ENCODE measurements at places on chromosomes 12 and 14.
A peak's percentile ranks its signal among the peaks of the same experiment; 100 is the strongest.

GRCh38 chr12:110599334-110599733, 14.6 kb upstream of the TCTN1 start:
- no peak for DNase-seq

GRCh38 chr12:67919406-67919805, 69.8 kb upstream of the IFNG-AS1 start:
- DNase-seq: no peak

- no peak for DNase-seq
Observed at GRCh38 chr14:97328743-97329142, 531.6 kb downstream of the VRK1 start.

GRCh38 chr14:86654558-86655184, 1124.7 kb downstream of the FLRT2 start:
- DNase-seq: no peak

DNA sequence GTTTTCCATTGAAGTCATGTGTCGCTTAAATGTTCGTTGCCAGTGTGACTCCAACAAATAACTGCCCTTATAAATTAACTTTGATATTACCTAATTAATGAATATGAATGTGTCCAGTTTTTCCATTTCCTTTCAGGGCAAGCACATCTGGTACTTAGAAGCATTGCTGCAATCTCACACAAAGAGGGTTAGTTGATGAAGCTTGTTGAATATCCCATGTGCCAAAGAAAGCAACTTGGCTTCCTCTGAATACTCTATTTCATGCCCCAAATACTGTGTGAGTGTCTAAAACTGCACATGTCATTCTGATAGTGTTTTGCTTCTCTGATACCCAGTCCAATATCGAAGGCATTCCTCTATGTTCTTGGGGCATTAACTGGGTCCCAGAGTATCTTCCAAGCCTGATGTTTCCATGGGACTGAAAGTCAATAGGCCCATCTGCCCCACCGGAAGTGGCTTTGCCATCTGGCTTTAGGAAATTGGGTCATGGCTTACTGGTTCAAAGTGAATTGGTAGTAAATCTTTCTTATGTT, 75.8 kb upstream of the CNTN1 start:
- DNase-seq: no peak

GRCh38 chr14:92692822-92693226, 55.6 kb downstream of the LGMN start:
- DNase-seq: peak; percentile 40

DNA sequence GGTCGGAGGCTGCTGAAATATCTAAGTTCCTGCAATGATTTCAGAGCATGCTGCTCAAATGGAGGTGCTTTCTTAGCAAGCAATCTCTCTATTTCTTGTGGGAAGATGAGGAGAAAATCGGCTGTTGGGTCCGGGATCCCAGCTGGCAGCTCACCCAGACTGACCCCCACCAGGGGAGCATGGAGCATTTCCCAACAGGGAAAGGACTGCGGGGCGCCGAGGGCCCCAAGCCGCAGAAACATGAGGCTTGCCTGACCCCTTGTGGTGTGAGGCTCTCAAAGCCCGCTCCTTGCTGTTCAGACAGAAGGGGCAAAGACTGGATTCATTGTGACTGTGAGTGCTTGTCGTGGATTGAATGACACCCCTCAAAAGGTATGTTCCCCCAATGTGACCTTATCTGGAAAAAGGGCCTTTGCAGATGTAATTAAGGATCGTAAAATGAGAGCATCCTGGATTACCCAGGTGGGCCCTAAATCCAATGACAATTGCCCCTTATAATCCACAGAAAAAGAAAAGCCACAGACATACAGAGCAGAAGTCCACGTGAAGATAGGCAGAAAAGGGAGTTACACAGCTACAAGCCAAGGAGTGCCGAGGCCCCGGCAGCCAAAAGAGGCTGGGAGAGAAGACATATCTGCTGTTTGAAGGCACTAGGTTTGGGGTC, 116.3 kb upstream of the VASH1 start:
- DNase-seq: peak; percentile 20

DNA sequence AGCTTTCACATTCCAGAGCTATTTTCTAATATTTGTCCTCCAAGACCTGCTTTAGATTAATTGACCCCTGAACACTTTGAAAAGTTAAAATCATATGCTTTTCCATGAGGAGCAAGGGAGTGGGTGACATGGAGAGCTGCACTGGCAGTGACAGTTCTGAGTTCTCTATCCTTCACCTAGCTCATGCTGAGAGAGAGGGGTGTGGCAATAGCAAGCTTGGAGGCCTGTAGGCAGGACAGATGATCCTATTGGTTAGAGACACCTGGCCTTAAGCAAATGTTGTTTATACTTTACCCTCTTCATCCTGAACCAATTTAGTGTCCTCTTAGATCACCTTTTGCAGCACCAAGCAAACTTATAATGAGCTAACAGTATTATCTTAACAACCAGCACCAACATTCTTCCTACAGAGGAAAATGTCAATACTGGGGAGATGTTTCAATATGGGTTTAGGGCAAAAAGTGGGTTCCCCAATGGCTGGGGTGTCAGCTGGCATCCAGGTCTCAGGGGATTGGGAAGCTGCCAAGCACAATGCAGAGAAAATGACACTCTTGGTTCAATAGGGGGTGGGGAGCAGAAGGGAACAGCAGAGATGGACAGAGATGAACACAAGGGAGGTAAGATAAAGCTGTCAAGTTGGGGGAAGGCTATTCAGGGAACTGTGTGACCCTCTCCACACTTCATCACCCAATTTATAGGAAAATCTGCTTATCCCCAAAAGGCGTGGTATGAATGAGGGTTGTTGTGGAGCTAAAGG, 37.0 kb upstream of the PPM1H start:
- DNase-seq: no peak

DNA sequence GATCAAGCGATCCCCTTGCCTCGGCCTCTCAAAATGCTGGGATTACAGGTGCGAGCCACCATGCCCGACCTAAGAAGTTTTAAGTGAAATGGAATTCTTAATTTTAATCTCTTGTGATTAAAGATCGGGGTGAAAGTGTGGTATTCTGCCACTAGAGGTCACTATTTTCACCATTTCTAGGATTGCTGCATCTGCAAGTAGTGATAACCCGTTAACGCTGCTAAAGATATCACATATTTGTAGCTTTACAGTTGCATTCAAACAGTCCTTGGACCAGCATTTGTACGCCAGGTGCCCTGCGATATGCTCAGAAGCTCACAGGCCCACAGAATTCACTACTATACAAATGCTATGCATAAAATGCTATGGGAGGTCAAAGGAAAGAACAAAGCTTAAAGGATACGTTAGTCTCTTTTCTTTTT, 19.3 kb downstream of the CCDC62 start:
- DNase-seq: peak; percentile 26

- DNase-seq: no peak
Observed at GRCh38 chr14:28303248-28303647, 463.3 kb upstream of the FOXG1 start.

- no peak for DNase-seq
Observed at GRCh38 chr12:47875746-47876439, 28.9 kb downstream of the VDR start.

DNA sequence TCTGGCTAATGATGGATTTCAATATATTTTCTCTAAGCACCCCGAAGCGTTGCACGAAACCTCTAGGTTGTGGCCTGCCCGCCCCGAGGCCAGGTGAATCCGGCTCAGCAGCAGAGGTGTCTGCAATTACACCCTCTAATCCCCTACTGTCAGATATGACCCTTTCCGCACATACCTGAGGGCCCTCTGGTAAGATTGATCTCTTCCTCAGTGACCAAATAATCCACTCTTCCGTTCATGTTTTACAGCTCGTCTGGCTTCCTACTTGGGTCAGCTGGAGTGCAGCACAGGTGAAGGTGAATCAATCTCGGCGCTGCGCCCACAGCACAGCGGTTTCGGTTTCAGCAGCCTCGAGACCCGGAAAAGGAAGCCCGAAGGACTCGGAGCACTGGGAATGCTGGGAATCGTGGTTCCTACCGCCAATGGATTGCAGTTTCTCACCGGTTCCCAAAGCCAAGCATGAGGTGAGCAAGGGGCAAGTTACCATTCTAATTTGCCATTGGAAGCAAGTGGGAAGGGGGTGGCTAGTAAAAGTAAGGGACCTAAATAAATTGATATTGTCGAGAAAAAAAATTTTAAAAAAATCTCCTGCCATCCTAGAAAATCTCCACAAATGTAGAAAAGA, at the start of gene SYNJ2BP:
SYNJ2BP (minus strand) TSS at position 366 of the 625 bp plus-strand sequence; CDS start at position 239, 127 bp downstream.
- peak; percentile 68 for DNase-seq

GRCh38 chr12:92132288-92132687, 13.4 kb downstream of the BTG1 start:
- DNase-seq: no peak

DNA sequence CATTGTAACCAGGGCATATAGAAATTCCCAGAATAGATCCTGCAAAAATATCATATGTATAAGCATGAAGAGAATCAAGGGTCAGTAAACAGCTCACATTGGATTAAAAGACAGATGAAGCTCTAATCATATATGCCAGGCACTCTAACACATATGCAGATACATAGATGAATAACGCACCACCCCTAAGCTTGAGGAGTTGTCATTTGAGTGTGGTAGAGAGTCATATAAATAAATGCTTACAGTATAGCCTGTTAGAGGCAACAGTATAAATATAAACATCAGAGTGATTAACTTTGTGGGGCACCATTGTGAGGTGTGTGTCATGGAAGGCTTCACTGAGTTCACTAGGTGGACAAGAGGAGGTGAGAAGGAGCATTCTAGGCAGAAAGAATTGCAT, 346.7 kb upstream of the PRICKLE1 start:
- no peak for DNase-seq

DNA sequence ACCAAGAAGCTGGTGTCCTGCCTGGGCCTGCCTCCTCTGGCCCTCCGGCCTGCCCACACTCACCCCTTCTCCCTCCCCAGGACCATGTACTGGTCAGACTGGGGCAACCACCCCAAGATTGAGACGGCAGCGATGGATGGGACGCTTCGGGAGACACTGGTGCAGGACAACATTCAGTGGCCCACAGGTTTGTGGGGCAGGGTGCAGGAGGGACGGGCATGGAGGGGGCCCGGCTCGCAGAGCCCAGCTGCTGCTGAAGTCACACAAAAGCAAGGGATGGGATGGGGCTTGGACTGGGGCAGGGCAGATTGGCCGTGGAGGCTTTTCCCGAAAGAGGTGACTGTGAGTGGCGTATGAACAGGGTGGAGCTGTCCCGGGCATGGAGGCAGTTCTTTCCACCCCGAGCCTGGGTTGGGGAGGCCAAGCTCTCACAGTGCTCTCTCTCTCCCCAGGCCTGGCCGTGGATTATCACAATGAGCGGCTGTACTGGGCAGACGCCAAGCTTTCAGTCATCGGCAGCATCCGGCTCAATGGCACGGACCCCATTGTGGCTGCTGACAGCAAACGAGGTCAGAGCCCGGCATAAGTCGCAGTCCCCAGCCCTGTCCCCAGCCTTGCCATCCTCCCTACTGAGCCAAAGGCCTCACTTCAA, 7.8 kb upstream of the NXPH4 start:
- no peak for DNase-seq

DNA sequence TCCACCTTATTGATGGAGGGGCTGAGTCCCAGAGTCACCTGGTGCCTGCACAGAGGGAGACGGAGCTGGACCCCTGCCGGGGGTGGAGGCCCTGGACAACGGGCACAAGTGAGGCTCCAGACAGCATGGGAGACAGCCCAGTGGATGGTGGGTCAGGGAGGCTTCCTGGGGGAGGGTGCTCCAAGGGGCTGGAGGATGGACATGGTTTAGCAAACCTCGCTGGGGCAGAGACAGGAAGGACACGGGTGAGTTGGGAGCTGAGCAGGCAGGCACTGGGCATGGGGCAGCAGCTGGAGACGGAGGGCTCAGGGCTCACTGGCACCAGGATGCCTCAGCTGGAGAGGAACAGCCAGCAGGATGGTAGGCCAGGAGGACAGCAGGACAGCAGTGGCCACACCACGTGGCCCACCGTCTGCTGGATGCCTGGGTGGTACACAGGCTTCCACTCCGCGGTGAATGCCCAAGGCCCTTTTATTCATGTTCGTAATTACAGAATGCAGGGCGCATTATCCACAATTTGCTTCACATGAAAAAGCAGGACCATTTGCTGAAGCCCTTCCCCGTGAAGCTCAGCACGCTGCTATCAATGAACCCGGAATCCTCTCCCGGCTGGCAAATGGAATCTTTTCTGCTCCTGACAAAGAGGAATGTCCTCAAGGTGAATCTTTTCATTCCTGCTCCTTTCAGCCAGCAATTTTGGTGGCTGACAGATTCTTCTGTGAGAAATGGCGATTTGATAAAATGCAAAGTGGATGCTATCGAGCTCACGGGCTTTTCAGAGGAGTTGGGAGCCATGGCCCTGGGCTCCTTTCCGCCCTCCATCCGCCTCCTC, 138.1 kb upstream of the C14orf180 start:
- no peak for DNase-seq

GRCh38 chr14:30158299-30158698, 230.7 kb upstream of the PRKD1 start:
- no peak for DNase-seq

DNA sequence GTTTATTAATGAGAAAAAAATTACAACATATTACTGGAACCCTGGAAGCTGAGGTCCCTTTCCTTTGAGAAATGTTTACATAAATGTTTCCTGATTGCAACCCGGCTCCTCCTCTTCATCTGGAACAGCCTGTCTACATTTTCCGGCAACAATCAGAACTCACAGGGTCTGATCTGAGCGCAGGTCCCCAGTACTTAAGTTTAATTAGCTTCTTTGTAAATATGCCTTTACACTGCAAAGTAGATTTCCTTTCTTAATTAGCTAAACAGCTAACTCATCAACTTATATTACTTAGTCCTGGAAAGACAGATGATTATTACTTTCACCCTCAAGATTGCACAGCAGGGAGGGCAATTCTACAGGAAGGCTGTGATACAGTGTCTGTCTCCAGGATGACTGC, 213.0 kb downstream of the MON2 start:
- no peak for DNase-seq

- DNase-seq: no peak
Observed at GRCh38 chr14:25062022-25062321, 12.0 kb upstream of the STXBP6 start.

GRCh38 chr12:65823513-65824375, 539 bp upstream of the HMGA2 start:
- DNase-seq: peak; percentile 66

DNA sequence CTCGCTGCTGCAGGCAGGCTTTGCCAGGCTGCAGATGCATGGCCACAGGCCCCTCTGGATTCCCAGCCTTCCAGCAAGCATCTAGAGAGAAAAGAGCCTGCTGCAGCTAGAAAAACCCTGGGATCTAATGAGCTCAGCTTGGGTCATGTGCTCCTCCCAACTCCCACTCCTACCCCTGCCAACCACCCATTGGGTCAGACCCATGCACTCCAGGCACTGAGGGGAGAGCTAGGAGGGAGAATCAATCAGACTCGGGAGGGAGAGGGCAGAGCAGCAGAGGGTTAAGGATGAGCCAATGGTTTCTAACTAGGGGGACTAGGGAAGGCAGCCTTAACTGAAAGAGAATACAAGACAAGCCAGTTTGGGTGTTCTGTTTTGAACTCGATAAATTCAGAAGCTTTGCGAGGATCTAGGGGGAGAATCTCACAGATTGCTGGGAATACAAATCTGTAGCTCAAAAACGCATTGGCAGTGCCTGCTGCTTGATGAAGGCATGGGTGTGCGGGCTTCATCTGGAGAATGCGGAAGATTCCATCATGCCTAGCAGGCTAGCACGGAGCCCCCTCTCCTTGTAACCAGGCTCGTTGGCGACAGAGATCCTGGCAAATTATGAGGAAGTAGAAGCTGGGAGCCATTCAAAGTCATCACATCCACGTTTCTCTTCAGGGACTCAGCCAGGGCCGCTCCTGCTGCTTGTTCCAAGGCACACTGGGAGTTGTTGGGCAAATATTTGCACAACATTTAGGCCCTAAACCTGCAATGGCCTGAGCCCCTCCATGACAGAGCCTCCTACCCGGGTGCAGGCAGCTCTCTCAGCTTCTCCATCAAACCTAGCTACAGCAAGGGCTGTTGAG, 56.4 kb downstream of the VCPKMT start:
- no peak for DNase-seq

GRCh38 chr14:92677087-92677668, 71.2 kb downstream of the LGMN start:
- DNase-seq: no peak

Measured in hindlimb muscle (tissue), 1 donor.